GF-D8 (cell line): ENCODE measurements at places on chromosomes 6 and 20.
A peak's percentile ranks its signal among the peaks of the same experiment; 100 is the strongest.

DNA sequence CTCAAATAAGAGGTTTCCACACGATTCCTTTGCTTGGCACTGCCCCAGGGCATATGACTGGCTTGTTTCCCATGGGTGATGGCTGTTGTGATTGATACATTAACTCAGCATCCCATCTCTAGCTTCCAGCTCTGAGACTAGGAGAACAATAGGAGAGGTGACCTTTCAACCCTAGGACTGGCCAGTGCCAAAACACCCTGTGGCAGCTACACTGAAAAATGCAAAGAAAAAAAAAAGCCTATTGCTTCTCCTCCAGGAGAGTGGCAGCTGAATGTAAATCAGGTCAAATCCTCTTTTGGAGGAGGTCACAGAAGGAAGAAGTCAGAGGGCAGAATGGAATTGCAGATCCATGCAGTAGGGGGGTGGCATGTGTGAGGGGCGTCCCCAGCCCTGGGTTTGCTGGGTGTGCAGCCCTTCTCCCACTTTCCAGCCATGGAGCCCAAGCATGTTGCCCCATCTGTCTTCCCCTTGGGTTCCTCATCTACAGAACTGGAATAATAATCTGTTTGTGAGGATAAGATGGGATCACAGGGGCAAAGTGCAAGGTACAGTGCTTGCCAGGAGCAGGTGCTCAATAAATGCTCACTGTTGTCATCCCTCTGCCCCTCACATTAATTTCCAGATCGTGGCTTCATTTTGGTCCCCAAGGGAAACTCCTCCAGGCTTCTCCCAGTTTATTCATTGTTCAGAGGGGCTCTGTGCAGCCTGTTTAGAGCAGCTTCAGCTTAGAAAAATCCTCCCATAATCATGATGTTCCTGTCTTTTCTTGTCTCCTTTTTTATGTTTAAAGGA is 245.0 kb upstream of the RIN2 start:
- DNase-seq: no peak

GRCh38 chr6:87378947-87379346 is 28.8 kb upstream of the CFAP206 start:
- no peak for DNase-seq

- DNase-seq: no peak
These were observed 7.7 kb upstream of the GJA10 start for GRCh38 chr6:89886378-89887120.

DNA sequence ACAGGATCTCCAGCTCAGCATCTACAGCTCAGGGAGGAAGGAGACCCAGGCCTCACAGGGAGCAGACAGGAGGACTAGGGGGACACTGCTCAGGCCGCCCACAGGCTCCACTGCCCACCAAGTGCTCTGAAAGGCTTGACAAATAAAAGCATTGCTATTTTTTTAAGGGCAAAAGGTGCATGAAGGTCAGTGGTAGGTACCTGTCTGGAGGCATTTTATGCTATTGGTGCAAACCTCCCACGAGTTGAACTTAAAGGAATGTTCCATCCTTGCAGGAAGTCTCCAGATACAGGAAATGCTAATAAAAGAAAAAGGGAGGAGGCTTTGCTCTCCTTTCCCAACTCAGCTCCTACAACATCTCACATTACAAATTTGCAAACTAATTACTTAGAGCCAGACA is 228.1 kb downstream of the FOXC1 start:
- DNase-seq: no peak

GRCh38 chr6:39217177-39217864 is 12.0 kb downstream of the KCNK5 start:
- DNase-seq: no peak

- no peak for DNase-seq
These were observed 40.6 kb upstream of the GABRR1 start for GRCh38 chr6:89257781-89258180.

DNA sequence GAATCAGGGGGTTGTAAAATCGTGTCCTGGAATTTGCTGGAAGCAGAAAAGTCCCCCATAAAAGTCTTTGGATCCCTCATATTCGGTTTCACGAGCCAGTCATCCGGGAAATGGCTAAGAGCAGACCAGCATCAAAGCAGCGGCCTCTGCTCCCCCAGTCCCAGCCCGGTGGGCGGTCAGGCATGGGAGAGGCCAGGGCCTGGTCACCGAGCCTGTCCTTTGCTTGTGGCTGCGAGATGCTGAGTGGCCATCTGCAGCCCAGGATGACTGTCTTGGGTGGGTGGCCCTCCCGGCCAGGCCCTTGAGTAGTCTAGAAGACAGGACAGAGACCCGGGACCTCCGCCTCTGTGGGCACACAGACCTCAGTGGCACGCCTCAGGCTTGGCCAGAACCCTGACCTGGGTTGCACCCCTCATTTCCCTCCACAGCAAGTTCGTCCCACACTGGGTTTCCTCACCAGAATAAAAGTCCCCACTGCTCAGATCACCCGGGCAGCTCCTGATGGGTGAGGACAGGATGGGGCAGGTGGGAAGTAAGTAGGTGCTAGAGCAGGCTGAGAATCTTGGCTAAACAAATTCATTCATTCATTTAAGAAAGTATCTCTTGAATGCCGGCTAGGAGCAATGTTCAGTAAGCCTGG is 172.1 kb downstream of the BMP7 start:
- no peak for DNase-seq

- DNase-seq: no peak
These were observed 4.2 kb upstream of the HLA-DOA start for GRCh38 chr6:33013608-33014007.

GRCh38 chr6:56913285-56914074 is 41.4 kb upstream of the BEND6 start:
- no peak for DNase-seq

- no peak for DNase-seq
These were observed 261.6 kb downstream of the GRIK2 start for GRCh38 chr6:101655109-101655508.

- DNase-seq: no peak
These were observed 39.6 kb downstream of the DUSP22 start for GRCh38 chr6:331622-332521.

GRCh38 chr20:42628683-42629082 is 561.0 kb downstream of the PTPRT start:
- no peak for DNase-seq

- DNase-seq: no peak
These were observed 37.1 kb downstream of the HIVEP1 start for GRCh38 chr6:12049165-12049564.

DNA sequence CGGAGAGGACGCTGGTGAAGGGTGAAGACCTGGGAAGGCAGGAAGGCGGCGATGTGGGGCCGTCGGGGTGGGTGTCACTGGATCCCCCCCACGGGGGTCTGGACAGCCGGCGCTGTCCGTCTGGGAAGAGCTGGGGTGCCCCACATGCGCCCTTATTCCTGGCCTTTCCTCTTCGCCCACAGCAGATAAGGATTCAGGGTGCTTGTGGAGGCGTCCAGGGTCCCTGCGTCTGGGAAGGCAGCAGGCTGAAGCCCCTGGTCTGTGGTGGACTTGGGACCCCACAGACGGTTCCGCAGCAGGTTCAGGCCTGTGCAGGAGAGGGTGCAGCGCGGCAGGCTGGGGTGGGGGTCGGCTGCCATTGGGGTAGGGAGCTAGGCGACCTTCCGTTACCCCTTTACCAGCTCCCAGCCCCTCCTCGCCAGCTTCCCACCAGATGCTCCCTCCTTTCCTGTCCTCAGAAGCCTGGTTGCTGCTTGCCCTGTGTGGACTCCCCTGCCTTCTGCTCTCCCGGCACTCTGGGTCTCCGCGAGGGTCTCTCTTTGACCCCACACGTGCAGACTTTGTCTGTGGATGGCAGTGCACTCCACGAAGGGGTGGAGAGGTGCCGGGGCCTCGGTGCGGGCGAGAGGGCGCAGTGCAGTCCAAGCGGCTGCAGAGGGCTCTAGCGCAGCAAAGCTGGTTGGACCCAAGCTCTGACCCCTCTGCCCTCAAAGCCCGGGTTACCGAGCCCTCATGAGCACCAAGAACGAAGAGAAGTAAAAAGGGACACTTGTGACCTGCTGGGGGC is 2.1 kb upstream of the GATA5 start:
- no peak for DNase-seq

- no peak for DNase-seq
These were observed 312.9 kb downstream of the BTBD9 start for GRCh38 chr6:38326837-38327236.

DNA sequence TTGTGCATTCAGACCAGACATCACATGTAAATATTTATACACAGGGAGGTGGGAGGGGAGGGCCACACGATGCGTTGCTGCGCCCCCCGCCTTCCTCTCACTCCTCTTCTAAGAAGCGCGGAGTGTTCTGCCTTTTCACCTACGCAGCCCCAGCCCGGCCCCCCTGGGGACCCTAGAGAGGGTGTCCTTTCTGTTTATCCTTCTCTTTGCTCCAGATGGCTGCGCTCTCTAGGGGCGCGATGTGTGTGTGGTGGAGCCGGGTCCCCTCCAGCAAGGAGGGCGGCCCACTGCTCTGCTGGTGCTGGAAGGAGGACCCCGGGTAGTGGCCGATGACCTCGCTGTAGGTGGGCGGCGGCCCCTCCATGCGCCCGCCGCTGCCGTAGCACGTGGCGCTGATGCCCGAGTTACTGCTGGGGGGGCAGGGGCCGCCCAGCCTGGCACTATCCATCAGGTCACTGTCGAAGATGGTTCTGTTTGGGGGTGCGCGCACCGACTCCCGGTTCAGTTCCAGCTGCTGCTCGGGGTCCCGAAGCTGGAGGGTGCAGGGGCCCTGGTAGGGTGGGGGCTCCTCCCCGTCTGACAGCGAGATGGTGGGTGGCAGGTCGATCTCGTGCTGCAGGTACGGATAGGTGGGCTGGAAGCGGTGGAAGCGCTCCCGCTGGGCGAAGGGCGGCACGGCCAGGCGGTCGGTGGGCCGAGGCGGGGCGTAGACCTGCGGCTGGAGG is 31.8 kb upstream of the ZBP1 start:
- DNase-seq: no peak

- DNase-seq: no peak
These were observed 72.1 kb downstream of the SNAP91 start for GRCh38 chr6:83636800-83637199.

- no peak for DNase-seq
These were observed 31.4 kb downstream of the PTK7 start for GRCh38 chr6:43107344-43108062.

GRCh38 chr6:96809119-96809518 is 28.2 kb downstream of the GPR63 start:
- DNase-seq: no peak

GRCh38 chr6:141210901-141211300 is 921.8 kb upstream of the GJE1 start:
- DNase-seq: no peak

DNA sequence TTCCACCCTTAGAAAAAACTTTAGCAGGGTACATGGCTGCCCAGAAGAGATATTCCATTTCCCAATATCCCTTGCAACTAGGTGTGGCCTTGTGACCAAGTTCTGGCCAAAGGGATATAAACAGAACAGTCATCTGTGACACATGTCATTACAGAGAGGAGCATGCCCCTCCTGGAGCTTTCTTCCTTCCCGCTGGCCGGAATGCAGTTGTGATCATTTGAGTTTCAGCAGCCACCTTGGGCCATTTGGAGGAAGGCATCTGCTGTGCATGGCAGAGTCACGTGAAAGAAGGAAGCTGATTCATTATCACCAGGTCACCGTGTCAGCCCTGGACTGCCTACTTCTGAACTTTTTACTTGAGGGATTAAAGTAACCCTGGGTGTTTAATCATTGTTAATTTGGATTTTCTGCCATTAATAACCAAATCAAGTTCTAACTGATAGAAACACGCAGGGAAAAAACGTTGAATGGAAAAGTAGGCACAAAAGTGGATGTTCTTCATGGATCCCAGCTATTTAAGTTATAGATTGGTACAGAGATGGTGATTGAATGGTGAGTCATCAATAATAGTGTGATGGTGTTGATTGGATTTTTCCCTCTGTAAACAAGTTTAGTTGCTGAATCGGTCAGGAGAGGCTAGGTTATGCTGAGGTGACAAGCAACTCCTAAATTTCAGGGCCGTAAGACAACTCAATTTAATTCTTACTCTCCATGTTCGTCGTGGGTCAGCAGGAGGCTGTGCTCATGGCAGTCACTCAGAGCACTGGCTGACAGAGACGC is 80.7 kb upstream of the CCDC167 start:
- no peak for DNase-seq

GRCh38 chr6:148775161-148775560 is 28.3 kb downstream of the UST start:
- DNase-seq: no peak

DNA sequence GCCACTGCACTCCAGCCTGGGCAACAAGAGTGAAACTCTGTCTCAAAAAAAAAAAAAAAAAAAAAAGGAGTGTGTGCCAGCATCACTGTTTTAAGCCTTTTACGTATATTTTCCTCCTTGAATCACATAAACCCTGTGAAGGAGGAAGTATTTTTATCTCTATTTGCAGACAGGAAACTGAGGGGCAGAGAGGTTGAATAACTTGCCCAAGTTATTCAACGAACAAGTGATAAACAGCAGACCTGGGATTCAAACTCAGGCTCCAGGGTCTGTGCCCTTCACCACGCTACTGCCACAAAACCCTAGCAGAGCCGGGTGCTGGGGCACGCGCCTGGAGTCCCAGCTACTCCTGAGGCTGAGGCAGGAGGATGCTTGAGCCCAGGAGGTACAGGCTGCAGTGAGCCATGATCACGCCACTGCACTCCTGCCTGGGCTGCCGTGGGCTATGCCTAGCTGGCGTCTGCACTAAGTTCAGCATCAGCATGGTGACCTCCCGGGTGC is 9.4 kb upstream of the AVP start:
- peak; percentile 99 for DNase-seq

- no peak for DNase-seq
These were observed 53.8 kb upstream of the SLC22A23 start for GRCh38 chr6:3510617-3511016.

- no peak for DNase-seq
These were observed 248.8 kb downstream of the KHDC1L start for GRCh38 chr6:72976484-72976883.

DNA sequence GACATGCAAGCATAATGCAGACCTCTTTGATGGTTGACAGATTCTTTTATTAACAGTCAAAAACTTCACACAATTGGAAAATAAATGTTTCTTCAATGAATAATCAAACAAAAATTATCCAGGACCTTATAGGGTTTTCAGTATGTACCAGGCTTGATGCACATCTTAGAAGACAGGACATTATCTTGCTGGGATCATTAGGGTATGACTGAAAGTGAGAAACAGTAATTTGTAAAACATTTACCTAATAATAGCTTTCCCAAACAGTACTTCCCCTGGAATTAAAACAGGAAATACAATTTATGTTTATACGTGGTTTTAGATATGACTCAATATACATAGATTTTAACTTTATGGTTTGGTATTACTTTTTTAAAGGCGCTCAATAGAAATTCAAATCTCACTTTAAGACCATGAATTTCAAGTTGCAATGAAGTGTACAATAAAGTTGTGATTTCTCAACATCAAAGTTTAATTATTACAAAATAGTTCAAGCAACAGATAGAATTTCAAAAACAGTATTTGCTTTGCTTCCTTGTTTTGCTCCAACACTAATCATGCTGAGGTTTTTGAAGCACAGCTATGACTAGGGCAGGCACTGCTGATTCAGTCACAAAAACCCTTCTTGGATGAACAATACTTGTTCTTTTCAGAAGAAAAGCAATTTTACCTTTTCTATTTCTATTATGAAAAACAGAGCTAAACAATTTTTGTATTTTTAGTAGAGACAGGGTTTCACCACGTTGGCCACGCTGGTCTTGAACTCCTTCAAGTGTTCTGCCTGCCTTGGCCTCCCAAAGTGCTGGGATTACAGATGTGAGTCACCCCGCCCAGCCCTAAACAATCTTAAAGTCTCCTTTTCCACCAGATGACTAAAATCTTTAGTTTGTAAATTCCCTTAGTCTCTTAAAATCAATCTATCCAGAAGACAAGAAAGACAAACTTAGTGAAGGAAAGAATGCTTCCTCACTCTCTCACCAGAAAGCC is 13.7 kb downstream of the SOD2 start:
- no peak for DNase-seq
